Fibroblast of upper back skin (primary cell): ENCODE measurements at places on chromosomes 5 and 9.

DNA sequence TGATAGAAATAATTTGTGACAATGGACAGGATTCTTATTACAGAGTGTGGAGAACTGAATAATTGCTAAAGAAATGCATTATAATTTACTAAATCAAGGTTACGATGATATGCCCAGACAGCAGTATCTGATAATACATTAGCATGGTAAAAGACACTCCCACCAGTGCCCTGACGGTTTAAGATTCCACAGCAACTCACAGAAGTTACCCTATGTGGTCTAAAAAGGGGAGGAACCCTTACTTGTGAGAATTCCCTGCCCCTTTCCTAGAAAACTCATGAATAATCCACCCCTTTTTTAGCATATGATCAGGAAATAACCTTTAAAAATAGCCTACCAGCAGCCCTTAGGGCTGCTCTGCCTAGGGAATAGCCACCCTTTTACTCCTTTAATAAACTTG, 244.7 kb upstream of the SLC24A2 start:
- no peak for DNase-seq

DNA sequence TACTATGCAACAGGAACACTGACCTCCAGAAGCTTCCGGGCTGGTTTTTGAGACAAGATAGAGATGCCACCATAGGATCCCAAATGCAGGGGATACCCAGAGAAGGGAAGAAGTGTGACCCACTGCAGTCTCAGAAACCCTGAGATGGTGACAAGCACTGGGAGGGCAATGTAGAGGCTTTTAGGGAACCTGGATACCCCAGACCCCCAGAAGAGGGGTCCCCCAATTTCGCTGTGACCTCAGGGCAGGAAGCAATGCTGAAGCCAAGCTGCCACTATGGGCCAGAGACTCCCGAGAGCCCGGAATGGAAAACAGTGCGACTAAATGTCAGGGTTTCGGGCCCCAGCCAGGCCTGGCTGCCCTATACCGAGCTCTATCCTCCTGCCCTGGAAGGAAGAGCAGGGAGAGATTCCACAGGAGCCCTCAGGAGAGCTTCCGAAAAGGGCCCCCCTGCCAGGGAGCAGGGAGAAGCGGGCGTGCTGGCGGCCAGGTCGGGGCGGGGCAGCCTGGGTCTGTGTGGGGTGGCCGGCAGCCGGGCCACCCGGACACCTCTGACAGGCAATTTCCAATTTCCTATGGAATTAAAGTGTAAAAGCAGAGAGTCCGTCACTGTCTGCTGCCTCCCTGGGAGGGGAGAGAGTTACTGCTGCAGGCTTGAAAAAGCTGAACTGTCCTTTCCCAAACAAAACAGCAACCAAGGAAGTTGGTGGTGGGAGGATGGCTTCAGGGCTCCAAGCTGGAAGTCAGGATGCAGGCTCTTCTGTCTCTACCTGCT, 154.2 kb downstream of the FGF18 start:
- DNase-seq, result no peak

DNA sequence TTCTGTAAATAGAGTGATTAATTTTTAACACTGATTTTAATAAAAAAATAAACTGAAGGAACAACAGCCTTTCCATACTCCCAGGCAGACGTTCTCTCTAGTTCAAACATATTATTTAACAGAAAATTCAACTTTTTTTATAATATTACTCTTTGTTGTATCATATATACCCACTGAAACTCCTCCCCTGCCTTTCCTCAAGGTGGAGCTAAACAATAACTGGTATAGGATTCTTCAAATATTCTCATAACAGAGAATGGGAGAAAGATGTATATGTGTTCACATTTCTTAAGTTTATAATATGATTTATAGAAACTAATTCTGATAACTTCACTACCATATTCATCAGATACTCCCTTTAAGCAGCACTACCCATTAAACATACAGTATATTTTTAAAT, 83.4 kb downstream of the CYLC2 start:
- no peak for DNase-seq

DNA sequence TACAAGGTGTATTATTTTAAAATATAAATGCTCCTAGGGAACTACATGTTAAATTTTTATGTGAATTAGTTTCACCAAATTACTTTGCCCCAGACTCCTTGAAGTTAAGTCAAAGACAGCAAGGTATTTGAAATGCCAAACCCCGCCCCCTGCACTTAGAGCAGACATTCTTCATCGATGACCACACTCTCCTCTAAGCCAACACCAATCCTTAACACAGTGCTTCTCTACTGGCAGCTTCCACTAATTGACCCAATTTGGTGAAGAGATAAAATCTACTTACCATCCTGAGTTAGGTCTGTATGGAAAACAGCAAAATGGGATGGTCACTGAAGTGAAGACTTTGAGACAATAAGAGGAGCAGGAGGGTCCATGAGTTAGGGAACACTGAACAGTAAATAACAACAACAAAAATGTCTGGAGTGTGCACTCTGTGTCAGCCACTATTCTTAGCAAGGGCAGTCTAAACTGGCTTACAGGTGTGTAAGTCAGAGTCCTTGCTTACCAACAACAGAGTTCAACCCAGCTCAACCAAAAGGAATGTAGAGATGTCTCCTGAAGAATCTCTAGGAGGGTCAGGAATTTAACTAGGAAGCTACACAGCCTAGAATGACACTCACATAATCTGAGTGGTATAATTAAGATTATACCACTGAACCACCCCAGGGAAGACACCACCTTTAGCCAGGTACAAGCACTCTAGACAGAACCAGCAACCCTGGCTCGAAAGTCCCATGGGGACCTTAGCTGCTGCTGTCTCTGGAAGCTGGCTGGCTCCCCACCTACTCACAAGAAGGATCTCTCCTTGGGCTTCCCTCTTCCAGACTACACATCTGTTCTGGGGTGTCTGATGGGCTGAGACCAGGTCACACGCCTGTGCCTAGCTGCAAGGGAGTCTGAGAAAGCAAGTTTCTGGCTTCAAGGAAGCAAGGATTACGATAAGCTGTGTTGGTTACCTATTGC, 8.8 kb upstream of the UBE2QL1 start:
- DNase-seq, result peak; percentile 25

GRCh38 chr5:124849774-124850173, 103.3 kb upstream of the ZNF608 start:
- DNase-seq, result no peak

GRCh38 chr5:137838976-137839375, 28.7 kb upstream of the MYOT start:
- no peak for DNase-seq

GRCh38 chr5:1029945-1030625, 21.5 kb downstream of the NKD2 start:
- DNase-seq, result no peak

- no peak for DNase-seq
Measured at GRCh38 chr9:19759066-19759465, 29.8 kb downstream of the SLC24A2 start.

GRCh38 chr9:96062854-96063253, 187.4 kb downstream of the ERCC6L2 start:
- no peak for DNase-seq

DNA sequence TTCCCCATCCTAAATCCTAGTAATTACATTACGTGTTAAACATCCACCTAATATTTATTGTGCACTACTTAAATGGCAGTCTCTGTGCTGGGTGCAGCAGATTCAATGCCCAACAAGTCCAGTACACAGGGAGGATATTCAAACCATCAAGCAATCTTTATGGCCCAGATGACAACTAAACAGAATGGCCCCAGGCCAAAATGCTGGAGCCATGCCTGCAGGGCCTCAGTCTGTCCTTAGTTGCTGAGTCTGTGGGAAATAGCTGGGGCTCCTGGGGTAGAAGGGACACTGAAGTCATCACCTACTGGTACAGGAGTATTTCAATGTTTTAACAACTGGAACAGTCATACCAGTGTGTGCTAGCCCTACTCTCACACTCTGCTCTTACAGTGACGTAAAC, 153.5 kb downstream of the ZNF608 start:
- no peak for DNase-seq

GRCh38 chr5:117788596-117788995, 1199.8 kb downstream of the DTWD2 start:
- DNase-seq, result no peak

GRCh38 chr9:134982311-134982710, 64.6 kb upstream of the FCN1 start:
- no peak for DNase-seq

DNA sequence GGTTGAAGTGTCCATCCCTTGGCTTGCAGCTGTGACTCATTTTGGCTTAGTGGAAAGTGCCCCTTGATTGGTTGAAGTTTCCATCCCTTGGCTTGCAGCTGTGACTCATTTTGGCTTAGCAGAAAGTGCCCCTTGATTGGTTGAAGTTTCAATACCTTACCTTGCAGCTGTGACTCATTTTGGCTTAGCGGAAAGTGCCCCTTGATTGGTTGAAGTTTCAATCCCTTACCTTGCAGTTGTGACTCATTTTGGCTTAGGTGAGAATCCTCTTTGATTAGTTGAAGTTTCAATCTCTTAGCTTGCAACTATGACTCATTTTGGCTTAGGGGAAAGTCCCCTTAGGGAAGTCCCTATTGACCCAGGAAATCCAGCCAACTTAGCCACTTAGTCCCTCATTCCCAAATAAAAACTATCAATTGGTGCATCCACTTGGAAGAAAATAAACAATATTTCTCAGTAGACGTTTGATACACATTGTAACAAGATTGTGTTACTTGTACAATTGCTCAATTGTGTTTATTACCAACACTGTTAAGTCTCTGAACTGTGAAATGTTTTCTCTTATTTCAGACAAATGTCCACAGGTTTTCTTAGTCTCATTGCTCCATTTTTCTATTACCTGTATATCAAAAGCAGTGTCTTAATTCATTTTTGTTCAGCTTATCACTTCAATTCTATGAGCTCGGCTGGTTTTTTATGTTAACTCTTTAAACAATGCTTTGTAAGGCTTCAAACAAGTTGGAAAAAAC, 2308.8 kb upstream of the ACO1 start:
- DNase-seq, result no peak

- DNase-seq, result no peak
Measured at GRCh38 chr5:156556666-156557406, 229.9 kb downstream of the SGCD start.

DNA sequence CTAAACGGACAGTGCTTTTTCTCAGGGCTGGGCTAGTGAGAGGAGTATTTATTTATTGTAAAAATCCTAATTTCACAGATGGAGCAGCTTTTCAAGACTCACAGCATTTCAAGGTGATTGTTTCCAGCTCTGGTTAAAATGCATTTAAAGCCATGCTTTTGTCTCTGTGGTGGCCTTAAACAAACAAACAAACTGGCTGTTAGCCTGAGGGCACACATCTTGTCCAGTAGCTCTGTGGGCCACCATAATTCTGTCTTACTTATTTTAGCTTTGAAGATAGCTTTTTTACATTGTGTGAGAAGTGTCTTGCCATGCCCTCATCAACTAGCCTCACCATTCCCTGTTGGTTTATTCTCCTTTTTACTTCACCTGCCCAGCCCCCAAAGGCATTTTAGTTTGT, 218.2 kb downstream of the PSAT1 start:
- DNase-seq, result no peak
